ENCODE measurements at places on chromosomes 2 and 18.

DNA sequence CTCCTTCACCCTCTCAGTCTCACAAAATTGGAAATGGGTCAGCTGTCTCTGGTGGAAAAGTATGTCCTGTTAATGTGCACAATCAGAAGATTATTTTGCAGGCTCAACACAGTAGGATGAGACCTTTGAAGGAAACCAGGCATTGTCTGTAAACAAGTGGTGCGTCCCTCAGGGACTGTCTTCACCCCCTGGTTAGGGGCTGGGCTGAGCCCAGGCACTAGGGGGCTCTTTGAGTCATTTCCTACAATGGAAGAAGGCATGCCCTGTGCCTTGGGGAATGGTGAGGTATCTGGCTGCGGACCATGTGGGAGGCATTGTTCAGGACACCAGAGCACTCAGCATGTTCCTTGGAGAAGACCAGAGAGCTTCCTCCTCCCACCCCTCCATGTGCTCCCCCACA is 26.8 kb downstream of the PKDCC start:
- no peak for DNase-seq

DNA sequence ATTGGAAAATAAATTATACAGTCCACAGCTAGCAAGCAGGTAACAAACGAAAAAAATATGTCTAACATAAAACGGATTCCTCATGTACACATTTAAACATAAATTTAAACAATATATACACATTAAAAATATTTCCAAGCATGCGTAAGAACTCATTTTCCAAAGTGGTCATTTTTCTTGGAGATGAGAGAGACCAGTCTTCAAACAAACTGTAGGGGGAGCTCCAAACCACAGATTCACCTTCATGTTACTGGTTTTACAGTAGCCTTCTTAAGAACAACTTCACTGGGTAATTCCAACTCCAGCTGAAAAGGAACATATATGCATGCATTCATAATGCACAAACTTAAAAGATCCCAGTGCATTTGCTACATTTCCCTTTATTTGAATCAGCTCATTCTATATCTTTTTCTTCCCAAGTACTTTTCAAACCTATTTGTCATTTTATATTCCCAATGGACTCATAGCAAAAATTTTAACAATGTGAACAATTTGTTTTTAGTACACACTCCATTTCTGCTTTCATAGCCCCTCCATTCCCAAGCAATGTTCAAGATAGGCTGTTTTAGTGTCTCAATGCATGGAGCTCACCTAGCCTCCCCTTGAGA is 4.7 kb upstream of the STAMBP start:
- peak; percentile 43 for DNase-seq

DNA sequence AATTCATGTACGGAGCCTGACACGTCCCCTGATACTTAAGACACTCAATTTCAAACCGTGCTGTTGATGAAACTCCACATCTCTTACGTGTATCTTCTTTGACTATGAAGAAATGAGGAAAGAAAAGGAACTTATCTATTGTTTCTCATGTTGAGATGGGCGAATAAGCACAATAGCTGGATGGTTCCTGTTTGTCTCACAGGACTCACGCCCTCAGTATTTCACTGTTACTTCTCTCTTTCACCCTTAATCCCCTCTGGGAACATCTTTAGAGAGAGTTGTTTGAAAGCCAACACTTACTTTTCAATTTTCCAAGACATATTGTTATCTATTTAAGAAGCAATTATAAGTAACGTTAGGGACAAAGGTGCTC is 99.8 kb downstream of the COPS8 start:
- no peak for DNase-seq

- DNase-seq: no peak
Observed at GRCh38 chr2:105460048-105460732, 61.3 kb upstream of the FHL2 start.

- no peak for DNase-seq
Observed at GRCh38 chr18:64639536-64639935, 490.6 kb upstream of the LINC00305 start.

DNA sequence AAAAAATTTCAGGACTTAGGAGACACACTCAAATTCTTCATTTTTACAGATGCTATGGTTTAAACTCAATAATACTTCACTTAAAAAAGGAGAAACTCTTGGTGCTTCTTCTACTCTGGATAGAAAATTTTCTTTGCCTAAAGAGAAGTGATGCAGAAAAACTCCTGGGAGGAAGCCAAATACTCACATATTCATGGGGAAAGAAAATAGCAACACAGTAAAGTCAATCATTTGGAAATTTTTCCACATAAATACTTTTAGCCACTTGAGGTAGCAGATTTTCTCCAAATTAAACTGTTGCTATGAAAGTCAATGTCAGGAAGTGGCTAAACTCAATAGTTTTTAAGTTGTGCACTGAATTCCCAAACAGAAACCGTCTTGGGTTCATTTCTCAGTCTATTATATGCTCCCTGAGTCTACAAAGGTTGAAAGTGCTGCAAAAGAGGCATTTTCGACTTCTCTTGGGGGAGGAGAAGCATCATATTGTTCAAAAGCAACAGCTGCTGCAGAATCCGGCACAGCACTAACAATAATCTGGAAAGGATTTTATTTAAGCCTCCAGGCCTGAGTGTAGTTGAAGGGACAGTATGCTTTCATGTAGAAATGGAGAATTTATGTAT is 81.1 kb downstream of the UPP2 start:
- no peak for DNase-seq

GRCh38 chr2:156672556-156673332 is 236.6 kb downstream of the GPD2 start:
- no peak for DNase-seq

DNA sequence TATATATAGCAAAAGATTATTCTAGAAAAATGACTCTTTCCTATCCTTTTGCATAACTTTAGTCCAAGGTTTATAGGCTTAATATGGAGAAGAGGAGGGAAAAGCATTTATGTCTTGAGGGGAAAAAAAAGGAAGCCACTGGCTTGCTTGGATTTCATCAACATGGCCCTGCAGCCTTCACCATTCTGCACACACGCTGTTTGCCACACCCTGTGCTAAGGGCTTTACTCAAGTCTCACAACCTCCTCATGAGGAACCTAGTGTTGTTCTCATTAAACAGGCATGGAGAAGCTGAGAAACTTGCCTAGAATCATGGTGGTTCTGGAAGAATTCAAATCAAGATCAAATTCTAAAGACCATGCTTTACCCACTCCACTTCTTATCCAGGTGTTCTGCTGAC is 117.3 kb upstream of the TTC39C start:
- DNase-seq: no peak

GRCh38 chr2:154556146-154556545 is 142.3 kb upstream of the KCNJ3 start:
- DNase-seq: no peak

DNA sequence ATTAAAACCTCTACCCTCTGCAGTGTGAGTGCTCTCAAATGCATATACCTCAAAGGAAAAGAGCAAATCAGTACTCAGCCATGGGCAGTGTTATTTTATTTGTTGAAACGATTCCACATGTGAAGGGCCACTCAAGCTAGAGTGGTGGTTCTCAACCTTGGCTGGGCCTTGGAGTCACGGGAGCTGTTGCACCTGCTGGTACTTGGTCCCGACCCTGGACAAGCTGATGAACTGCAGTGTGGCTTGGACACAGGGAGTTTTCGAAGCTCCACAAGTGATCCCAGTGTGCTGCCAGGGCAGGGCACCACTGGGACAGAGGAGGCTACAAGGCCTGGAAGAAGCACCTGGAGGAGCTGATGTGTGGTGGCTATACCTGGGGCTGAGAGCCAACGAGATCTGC is 19.7 kb downstream of the GNLY start:
- DNase-seq: no peak

GRCh38 chr2:143183804-143184463 is 54.7 kb downstream of the ARHGAP15 start:
- no peak for DNase-seq

DNA sequence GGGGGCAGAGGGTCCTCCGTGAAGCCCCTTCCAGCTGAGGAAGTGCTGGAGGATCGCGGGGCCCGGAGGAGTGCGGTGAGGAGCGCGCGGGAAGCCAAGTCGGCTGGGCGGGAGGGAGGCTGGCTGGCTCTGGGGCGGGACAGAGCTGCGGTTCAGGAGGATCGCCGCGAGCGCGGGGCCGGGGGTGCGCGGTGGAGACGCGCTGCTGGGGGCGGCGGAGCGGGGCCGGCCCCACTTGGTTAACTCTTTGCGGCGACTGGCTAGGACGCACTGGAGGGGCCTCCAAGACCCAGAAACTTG is 464 bp downstream of the CYBRD1 start:
- peak; percentile 21 for DNase-seq

GRCh38 chr18:63878343-63878742 is 9.2 kb upstream of the SERPINB2 start:
- no peak for DNase-seq

GRCh38 chr2:144412709-144413108 is 107.2 kb downstream of the ZEB2 start:
- no peak for DNase-seq

DNA sequence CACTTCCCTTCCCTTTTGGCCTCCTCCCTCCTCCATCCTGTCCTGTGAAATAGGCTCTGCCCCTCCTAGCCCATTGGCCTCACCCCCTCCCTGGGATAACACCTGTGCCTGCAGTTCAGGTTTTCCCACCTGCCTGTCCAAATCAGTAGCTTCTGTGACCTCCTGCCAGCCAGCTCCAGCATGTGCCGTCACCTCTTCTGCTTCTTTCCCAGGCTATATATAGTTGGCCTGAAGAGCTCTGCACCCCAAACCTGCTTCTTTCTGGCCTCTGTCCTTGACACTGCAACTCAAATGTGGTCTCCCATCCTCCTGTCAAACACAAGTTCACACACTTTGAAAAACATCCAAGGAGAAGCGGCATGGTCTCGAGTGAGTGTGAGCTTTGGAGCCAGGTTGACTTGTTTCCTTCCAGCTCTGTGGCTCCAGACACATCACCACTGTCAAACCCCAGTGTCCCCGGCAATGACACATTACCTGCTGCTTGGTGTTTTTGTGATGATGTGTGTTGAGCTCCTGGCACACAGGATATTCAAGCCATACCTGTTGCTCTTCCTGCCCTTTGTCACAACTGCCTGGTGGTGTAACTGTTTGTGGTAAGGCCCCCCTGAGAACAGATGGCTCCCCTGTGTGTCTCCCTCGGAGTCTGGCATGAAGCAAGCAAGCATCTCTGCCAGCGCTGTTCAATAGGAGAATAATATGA is 143.6 kb upstream of the DAPL1 start:
- no peak for DNase-seq

DNA sequence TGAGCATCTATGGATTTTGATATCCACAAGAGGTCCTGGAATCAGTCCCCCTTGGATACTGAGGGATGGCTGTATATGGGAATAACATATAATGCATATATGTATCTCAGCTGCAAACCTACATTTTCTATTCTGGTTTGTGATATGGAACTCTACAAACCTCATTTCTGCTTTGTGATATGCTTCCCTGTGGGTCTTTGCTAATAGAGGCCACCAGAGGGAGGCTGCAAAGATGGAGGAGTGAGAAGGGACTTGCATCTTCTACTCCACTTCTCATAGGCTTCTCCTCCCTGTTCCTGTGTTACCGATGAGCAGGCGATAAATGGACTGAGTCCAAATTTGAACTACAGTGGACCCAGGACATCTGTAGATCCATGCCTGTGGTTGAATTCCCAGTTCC is 37.8 kb downstream of the ARID5A start:
- no peak for DNase-seq

DNA sequence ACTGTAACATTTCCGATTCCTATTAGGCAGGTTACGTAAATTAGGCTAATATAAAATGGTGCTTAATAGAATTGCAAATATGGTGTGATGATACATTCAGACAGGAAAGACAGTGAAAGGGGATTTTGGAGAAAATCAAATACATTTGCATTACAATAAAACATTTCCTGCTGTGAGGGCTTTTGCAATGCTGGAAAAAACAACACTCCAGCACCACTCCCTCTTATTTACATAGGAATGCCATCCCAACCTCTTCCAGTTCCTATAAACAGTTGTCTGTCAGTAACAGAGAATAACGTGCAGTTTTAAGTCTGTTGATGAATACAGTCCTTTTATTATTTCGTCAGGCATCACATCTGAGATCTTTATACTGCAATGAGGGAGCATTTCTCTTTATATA is 298.8 kb upstream of the FANCL start:
- no peak for DNase-seq

GRCh38 chr2:117850461-117850860 is 36.0 kb downstream of the DDX18 start:
- no peak for DNase-seq

DNA sequence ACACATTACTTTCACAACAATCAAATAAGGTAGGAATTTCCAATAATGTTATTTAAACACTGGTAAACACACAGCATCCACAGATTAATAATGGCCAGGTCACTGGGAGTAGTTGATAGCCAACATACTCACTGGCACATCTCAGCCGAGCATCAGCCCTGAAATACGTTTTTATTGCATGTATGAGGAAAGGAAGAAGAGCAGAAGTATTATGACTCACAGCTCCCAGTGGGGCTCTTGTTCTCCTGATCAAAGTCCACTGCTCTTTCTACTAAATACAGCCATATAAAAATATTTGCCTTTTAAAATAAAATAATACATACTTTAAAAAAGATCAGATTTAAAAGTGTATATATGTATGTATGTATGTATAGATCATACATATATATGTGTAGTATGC is 999.6 kb downstream of the SUCLG1 start:
- no peak for DNase-seq

GRCh38 chr2:101972621-101973434 is 18.9 kb upstream of the IL1R2 start:
- DNase-seq: no peak

DNA sequence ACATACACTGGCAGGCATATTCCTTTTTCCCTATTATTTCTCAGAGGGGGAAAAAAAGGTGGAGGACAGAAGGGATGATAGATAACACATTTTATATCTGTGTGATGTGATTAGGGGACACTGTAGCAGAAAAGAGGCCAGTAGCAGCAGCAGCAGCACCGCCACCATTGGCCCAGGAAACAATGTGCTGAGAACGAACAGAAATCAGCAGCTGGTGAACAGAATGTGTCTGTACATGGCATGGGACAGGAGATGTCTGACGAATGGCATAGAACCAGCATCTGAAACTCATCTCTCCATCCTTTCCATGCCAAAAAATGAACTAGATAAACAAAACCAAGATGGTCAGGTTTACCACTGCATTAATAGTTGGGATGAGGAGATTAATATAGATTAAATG is 936.1 kb upstream of the ACVR2A start:
- DNase-seq: no peak

DNA sequence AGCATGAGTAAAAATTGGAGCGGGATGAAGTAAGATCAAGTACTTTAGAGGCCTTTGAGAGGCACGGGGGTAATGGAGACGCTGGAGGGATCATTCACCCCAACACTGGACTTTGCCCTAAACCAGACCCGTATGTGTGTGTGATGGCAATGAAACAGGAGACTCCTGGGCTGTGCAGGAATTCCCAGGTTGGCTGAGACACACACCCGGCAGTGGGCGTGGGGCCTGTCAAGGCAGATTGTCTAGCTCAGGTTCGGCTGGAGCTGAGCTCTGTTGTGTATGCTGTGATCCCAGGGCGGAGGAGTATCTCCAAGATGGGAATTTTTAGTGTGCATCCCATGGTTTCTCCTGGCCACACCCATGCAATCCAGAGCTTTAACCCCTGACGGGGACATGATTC is 83.2 kb upstream of the MC2R start:
- DNase-seq: no peak
